CD4-positive, alpha-beta T cell treated with Interleukin-4 for 1 hour (primary cell): ENCODE measurements at places on chromosomes 5 and 9.

GRCh38 chr9:18274693-18275092 lies 199.3 kb upstream of the ADAMTSL1 start:
- no peak for DNase-seq

- DNase-seq = no peak
Observed at GRCh38 chr9:128627127-128627715, 29.4 kb downstream of the DYNC2I2 start.

GRCh38 chr5:180233729-180234128 lies 24.7 kb upstream of the RASGEF1C start:
- no peak for DNase-seq

DNA sequence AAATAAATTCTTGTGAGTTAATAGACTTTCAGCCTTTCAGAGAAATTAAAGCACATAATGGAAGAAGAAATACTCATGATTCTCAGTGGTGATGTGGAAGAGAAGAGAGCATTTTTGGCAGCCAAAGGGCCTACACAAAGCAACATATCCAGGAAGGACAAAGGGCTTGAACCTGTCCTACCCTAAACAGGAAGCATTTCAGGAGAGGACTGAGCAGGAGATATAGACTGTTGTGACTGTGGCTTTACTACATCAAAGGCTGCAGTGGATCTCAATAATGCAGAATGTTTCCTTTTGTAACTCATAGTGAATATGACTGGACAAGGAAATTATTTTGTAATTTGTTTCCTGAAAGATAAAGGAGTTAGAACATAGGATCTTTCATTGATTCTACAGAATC lies 1.3 kb upstream of the PARP8 start:
- DNase-seq = no peak

GRCh38 chr9:89690334-89690912 lies 85.6 kb downstream of the GADD45G start:
- DNase-seq = no peak

- DNase-seq = no peak
Observed at GRCh38 chr9:27496135-27496504, 28.0 kb upstream of the IFNK start.

DNA sequence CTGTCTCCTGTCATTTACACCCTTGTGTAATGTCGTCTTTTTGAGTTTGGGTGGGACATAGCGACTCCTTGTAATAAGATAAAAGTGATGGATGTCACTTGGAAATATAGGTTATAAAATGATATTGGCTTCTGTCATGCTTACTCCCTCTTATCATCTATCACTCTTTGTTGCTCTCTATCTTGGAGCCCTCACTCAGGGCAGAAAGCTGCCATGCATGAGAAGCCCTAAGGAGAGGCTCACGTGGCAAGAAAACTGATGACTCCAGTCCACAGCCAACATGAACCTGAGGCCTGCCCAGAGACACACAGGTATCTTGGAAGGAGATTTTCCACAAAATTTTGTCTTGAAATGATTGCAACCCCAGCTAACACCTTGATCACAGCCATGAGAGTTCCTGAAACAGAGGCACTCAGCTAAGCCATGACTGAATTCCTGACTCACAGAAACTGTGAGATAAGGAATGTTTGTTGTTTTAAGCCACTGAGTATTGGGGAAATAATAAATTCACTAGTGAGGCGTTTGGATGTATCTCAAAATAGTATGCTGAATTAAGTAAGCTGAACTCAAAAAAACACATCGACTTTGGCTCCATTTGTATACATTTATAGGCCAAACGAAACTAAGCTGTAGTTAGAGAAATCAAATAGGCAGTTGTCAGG lies 216.7 kb downstream of the CDH18 start:
- DNase-seq = no peak

GRCh38 chr5:170067574-170068170 lies 38.0 kb upstream of the FOXI1 start:
- DNase-seq = no peak

- DNase-seq = no peak
Observed at GRCh38 chr5:141094481-141095262, at the start of gene PCDHB2. TSS of gene PCDHB2 (plus strand) at chr5:141094615. CDS start at chr5:141094791, 176 bp downstream.

DNA sequence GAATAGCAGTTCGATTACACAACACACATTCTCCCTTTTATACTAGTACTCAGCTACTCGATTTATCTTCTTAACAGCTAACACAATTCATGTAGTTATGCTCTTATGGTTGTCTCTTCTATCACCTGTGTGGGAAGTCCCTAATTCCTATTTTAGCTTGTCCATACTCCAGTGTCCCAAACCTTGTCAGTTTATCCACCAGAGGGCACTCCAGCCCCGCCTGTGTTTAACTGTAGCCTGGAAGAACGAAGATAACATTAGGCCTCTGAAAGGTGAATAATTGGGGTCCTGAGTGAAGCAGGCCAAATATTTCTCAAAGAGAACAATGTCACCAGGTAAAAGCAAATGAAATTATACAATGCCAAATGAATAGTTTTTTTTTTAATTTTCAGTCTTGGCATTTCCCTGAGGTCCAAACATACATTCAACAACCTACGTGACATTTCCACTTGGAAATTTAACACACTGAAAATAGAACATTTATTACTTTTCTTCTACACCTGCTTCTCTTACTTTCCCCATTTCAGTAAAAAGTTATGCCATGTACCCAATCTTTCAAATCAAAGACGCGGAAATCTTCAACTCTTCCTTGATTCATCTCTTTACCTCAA lies 560.7 kb downstream of the HTR1A start:
- DNase-seq = no peak

GRCh38 chr5:59158165-59158564 lies 575.3 kb downstream of the RAB3C start:
- DNase-seq = no peak

GRCh38 chr5:62585751-62586150 lies 7.1 kb downstream of the LRRC70 start:
- DNase-seq = no peak

DNA sequence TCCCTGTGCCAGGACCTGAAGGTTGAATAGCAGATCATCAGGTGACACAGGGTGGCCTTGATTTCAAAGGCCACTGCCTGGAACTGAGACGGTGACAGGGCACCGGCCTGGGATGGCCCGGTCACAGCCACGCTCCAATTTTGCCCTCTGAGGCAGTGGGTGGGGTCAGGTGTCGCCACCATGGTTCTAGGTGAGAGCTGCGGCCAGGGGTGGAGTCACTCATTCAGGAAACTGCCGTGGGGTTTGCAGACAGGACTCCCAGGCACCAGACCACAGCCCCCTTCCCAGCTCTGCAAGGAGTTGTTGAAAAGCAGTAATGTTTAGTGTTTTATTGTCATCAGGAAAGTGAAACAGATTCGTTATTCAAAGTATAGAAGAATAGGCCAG lies 17.3 kb upstream of the RNU6ATAC start:
- no peak for DNase-seq

DNA sequence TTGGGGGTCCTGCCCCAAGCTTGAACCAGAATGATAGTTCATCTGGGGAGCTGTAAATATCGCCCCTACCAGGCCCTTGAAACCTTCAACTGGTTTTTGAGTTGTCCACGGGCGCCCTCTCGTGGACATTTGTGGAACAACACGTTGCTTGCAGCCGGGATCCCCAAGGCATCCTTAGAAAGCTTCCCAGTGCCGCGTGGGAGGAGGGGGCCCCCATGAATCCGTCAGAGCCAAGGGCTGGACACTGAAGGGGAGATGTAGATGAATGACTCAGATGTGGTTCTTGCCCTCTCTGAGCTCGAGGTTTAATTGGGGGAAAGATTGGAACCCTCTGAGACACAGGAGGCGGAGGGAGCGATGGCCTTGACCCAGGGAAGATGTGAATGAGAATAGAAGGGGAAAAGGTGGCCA lies 31.8 kb upstream of the ORM1 start:
- DNase-seq = peak; percentile 56
